ENCODE measurements at places on chromosomes 13 and 19. TPM values are rescaled to one million over a fixed set of nuclear protein-coding genes. Genes with fewer than 3 reads are reported as not detected.

- H3K27me3 ChIP-seq = no peaks in the 10 kb centered on the region
- no peak overlapping the region for H3K27ac ChIP-seq
- H3K36me3 ChIP-seq = peaks cover 49% of the 10 kb centered on the region
- no peak for DNase-seq
- no peak overlapping the region for H3K4me3 ChIP-seq
Measured at GRCh38 chr13:113634279-113635047, 23.5 kb downstream of the ATP4B start.

- no peak overlapping the region for H3K27ac ChIP-seq
- no peak for DNase-seq
- no peaks in the 10 kb centered on the region for H3K4me1 ChIP-seq
Measured at GRCh38 chr13:75417656-75418055, 64.3 kb downstream of the TBC1D4 start.

- H3K4me3 ChIP-seq = no peak overlapping the region
- H3K4me1 ChIP-seq = peaks cover 44% of the 10 kb centered on the region
- no peak overlapping the region for H3K27ac ChIP-seq
- H3K27me3 ChIP-seq = no peaks in the 10 kb centered on the region
Measured at GRCh38 chr13:29810145-29810742, 40.2 kb downstream of the UBL3 start.

DNA sequence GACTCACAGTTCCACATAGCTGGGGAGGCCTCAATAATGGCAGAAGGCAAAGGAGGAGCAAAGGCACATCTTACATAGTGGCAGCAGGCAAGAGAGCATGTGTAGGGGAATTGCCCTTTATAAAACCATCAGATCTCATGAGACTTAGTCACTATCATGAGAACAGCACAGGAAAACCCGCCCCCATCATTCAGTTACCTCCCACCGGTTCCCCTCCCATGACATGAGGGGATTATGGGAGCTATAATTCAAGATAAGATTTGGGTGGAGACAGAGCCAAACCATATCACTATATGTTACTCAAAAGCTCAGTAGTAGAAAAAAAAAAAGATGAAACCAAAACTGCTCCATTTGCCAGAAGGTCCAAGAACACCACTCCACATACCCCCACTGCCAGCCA, 58.5 kb downstream of the DNAJC15 start:
- peaks cover 13% of the 10 kb centered on the region for H3K36me3 ChIP-seq
- no peak for DNase-seq
- H3K27me3 ChIP-seq = no peaks in the 10 kb centered on the region
- H3K4me1 ChIP-seq = no peaks in the 10 kb centered on the region
- H3K4me3 ChIP-seq = no peak overlapping the region

The ZNF837 gene
- total RNA-seq = 4.4 TPM

The ZNF418 gene
- 4.6 TPM for total RNA-seq

- DNase-seq = peak; percentile 81
- no peaks in the 10 kb centered on the region for H3K27me3 ChIP-seq
- peaks cover 9% of the 10 kb centered on the region for H3K4me1 ChIP-seq
- H3K27ac ChIP-seq = peak overlapping the region; percentile 77
- H3K4me3 ChIP-seq = no peak overlapping the region
Measured at GRCh38 chr19:10321417-10321797, 5.6 kb upstream of the FDX2 start.
